ENCODE measurements at places on chromosomes 16 and 17. TPM values are rescaled to one million over a fixed set of nuclear protein-coding genes. Genes with fewer than 3 reads are reported as not detected.

The KLHDC4 gene
- total RNA-seq = 21.0 TPM

The GP1BA gene
- total RNA-seq = not detected

The ABCA10 gene
- 0.65 TPM for total RNA-seq

The ABCC11 gene
- not detected for total RNA-seq

The RCVRN gene
- total RNA-seq = not detected

The IGF2BP1 gene
- 0.13 TPM for total RNA-seq

Measured in bladder microvascular endothelial cell (primary cell).